ENCODE measurements at places on chromosomes 2 and 18.

DNA sequence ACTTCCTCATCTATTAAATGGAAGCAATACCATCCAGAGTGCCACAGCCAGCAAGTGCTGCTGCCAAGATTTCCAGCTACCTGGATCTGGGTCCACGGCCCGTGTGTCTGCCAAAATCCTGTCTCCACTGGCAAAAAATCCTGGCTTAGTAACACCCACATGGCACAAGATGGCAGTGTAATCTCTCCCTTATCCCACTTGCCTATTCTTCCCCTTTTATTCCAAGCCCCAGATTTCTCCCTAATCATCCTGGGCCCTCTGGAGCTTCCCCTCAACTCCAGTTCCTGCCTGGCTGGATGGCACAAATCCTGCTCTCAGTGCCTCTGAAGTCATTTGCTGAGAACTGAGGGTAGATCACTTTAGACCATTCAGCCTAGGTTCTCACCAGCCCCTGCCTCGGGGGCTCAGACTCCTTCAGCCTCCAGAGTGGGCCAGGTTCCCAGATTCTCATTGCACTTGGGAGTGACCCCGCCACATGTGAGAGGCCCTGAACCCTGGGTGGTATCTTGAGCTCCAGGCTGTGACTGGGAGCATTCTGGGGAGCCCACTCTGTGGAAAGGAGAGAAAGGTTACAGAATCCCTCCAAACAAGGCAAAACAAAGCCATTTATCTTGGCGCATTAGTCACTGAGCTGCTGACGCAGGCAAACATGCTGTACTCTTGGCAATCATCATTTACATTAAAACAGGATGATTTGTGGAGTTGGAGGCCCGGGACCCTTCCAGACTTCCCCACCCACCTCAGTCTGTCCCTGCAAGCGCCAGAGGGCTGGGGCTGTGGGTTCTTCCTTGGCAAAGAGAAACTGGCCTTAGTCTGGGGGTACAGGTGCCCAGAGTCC is 325.8 kb downstream of the DYSF start:
- H3K4me3 ChIP-seq, result no peak overlapping the region
- H3K4me1 ChIP-seq, result no peaks in the 10 kb centered on the region
- H3K36me3 ChIP-seq, result no peaks in the 10 kb centered on the region
- DNase-seq, result no peak
- no peak overlapping the region for H3K27ac ChIP-seq
- H3K27me3 ChIP-seq, result peaks cover 45% of the 10 kb centered on the region

DNA sequence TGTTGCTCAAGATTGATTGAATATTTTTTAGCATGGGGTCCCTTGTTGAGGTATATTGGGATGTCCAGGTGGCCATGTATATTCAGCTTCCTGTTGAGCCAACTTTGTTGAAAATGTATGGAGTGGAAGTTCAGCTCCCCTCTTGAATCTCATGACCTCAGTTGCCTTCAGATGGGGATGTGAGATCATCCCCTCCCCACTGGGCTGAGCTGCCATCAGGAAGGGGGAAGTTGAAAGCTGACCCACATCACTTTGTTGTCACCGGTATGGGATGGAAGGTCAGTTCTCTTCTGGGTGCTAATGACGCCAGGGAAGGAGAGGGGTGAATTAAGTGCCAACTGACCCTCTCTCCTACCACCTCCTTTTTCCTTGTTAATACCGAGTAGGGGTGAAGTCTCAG is 33.9 kb downstream of the ACOXL start:
- H3K36me3 ChIP-seq, result no peaks in the 10 kb centered on the region
- no peak overlapping the region for H3K4me3 ChIP-seq
- H3K27me3 ChIP-seq, result peaks cover 84% of the 10 kb centered on the region
- H3K27ac ChIP-seq, result no peak overlapping the region

- no peak for DNase-seq
- H3K27ac ChIP-seq, result no peak overlapping the region
- H3K4me3 ChIP-seq, result no peak overlapping the region
- H3K36me3 ChIP-seq, result no peaks in the 10 kb centered on the region
- H3K27me3 ChIP-seq, result peaks cover 14% of the 10 kb centered on the region
These were observed 570.8 kb downstream of the GALR1 start for GRCh38 chr18:77820472-77820871.

- H3K4me3 ChIP-seq, result no peak overlapping the region
- H3K4me1 ChIP-seq, result peaks cover 10% of the 10 kb centered on the region
These were observed 3.7 kb downstream of the NPPC start for GRCh38 chr2:231922311-231923009.

DNA sequence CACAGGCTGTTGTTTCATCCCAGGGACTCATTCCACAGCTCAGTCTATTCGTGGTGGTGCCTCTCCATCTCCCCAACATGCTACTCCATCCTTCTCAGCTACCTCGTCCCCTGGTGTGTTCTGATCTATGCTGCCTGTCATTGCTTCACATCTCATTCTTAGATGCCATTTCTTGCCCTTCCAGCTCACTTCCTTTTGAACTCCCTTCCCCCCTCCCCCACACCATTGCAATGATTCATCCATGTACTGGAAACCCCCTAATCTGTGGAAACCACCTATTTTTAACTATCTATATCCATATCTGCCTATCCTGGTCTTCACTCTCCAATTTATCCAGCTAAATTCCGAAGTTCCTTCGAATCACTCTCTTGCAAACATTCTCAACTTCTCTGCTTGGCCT is 65.7 kb upstream of the PARD3B start:
- H3K27me3 ChIP-seq, result no peaks in the 10 kb centered on the region
- peaks cover 3% of the 10 kb centered on the region for H3K36me3 ChIP-seq
- H3K4me1 ChIP-seq, result no peaks in the 10 kb centered on the region

GRCh38 chr2:201275990-201276389 is 15.7 kb downstream of the CASP8 start:
- DNase-seq, result no peak
- H3K4me3 ChIP-seq, result no peak overlapping the region
- peaks cover 94% of the 10 kb centered on the region for H3K36me3 ChIP-seq
- peak overlapping the region; percentile 72 for H3K27ac ChIP-seq
- no peaks in the 10 kb centered on the region for H3K27me3 ChIP-seq

DNA sequence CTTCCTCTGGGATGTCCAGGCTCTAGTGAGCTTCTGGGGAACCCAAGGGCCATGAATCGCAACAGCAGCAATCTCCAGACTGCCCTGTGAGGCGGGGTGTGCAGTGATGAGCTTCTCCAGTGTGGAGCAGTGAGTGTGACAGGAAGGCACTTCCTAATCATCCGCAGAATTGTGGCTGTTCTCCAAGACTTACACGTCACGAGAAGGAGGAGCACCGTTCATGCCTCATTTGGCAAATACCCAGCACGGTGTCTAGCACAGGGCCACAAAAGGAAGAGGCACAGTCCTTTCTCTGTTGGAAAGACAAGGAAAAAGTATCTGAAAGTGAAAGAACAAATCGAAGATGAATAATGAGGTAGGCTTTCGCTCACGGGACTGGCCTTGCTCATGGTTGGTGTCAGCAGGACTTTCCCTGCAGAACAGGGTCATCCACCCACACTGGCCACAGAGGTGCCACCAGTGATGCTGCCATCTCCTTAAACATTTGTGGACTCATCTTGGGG is 125.1 kb upstream of the HAAO start:
- no peak overlapping the region for H3K27ac ChIP-seq
- peaks cover 6% of the 10 kb centered on the region for H3K4me1 ChIP-seq
- no peaks in the 10 kb centered on the region for H3K36me3 ChIP-seq

DNA sequence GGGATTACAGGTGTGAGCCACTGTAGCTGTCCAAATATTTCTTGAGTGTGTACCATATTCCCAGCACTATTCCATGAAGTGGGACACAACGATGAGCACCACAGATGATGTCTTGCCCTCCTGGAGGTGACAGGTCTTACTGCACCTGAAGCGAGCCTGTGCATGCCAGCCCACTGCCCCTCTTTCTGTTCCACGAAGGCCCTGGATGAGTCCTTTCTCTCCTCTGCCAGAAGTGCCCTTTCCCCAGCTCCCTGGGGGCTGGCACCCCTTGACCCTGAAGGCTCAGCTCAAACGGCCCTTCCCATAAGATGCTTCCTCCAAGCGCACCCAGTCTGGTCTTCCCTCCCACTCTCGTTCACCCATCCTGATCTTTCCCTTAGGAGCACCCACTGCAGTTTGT is 5.5 kb downstream of the ATP6V1B1 start:
- H3K36me3 ChIP-seq, result no peaks in the 10 kb centered on the region
- no peaks in the 10 kb centered on the region for H3K27me3 ChIP-seq
- H3K4me3 ChIP-seq, result no peak overlapping the region

DNA sequence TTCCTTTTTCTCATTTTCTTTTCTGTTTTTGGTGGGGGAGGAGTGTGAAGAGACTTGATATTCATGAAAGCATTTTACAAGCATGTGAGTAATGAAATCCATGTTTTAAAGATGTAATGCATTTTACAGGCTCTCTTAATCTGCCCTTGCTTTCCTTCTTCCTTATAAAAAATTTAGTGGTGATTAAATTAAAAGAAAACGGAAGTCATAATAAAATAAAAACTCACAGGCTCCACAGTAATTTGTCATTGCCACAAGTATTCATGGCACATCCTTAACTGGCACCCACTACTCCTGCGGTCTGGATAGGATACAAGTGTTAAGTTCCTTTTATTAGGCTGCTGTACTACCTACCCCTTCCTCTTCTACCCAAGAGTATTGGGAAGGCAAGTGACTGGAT is 241.2 kb downstream of the SLC4A3 start:
- H3K27ac ChIP-seq, result no peak overlapping the region
- no peaks in the 10 kb centered on the region for H3K36me3 ChIP-seq
- DNase-seq, result no peak
- no peaks in the 10 kb centered on the region for H3K27me3 ChIP-seq
- no peaks in the 10 kb centered on the region for H3K4me1 ChIP-seq

GRCh38 chr2:3320910-3321605 is 56.6 kb downstream of the EIPR1 start:
- H3K36me3 ChIP-seq, result peaks cover 8% of the 10 kb centered on the region
- H3K27me3 ChIP-seq, result no peaks in the 10 kb centered on the region
- H3K4me3 ChIP-seq, result no peak overlapping the region
- peaks cover 14% of the 10 kb centered on the region for H3K4me1 ChIP-seq
- no peak for DNase-seq

DNA sequence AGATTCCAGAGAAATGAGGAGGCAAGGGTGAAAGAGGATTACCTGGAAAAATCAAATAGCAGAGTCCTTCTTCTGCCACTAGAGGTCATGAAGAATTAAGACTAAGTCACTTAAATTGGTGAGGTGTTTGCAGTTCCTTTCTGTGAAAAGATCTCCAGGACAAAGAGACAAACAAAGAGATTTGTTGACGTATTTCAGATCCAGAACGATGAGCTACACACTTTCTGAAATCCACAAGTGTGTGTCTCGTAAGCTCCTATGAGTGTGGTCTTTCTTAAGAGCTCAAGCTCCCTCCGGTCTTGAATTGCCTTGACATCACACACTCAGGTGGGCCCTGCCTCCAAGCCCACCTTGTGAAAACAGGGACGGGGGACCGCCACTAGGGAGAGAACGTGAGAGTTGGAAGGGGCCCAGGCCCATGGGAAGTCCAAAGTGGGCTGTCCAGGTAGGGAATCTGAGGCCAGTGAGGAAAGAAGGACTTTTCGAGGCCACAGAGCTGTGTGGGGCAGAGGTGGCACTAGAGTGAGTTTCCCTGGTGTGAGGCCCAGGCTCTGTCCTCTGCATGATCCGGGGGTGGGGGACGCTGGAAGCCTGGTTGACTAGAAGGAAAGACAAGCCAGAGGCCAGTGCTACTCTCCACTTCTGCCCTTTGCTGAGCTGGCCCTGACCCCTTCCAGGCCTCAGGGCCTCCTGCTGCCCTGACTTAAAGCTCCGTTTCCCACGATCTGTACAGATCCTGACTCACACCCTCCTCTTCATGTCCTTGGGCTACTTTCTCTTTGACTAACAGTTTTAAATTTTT is 168.1 kb upstream of the NCK2 start:
- no peak for DNase-seq
- H3K27ac ChIP-seq, result peak overlapping the region; percentile 63
- H3K4me3 ChIP-seq, result no peak overlapping the region
- H3K27me3 ChIP-seq, result peaks cover 9% of the 10 kb centered on the region

DNA sequence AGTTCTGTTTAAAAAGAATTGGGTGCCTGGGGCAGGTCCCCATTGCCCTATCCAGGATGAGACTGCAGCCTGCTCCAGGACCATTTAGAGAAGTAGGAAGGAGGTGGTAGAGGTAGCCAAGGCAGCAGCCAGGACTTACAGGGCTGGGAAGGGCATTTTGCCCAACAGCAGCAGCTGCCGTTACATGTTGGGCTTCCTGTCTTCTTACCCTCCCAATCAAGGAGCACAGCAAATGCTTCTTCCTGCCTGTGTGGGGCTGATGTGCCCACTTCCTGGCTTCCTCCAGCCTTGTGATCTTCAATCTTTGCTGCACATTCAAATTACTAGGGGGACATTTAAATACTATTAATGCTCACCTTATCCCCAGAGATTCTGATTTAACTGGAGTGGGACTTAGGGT is 112.0 kb downstream of the QPCT start:
- H3K27me3 ChIP-seq, result no peaks in the 10 kb centered on the region
- peaks cover 62% of the 10 kb centered on the region for H3K4me1 ChIP-seq
- peak overlapping the region; percentile 59 for H3K4me3 ChIP-seq
- peak overlapping the region; percentile 83 for H3K27ac ChIP-seq
- peaks cover 4% of the 10 kb centered on the region for H3K36me3 ChIP-seq

- DNase-seq, result no peak
- no peaks in the 10 kb centered on the region for H3K4me1 ChIP-seq
- no peak overlapping the region for H3K27ac ChIP-seq
- H3K36me3 ChIP-seq, result peaks cover 2% of the 10 kb centered on the region
These were observed 173.3 kb upstream of the ERBB4 start for GRCh38 chr2:212711856-212712255.

- no peaks in the 10 kb centered on the region for H3K36me3 ChIP-seq
- DNase-seq, result no peak
- H3K27ac ChIP-seq, result no peak overlapping the region
- peaks cover 51% of the 10 kb centered on the region for H3K27me3 ChIP-seq
- H3K4me3 ChIP-seq, result no peak overlapping the region
These were observed 170.2 kb downstream of the TPGS2 start for GRCh38 chr18:36658611-36659010.

- H3K36me3 ChIP-seq, result no peaks in the 10 kb centered on the region
- H3K4me1 ChIP-seq, result no peaks in the 10 kb centered on the region
- no peaks in the 10 kb centered on the region for H3K27me3 ChIP-seq
- no peak overlapping the region for H3K4me3 ChIP-seq
- DNase-seq, result no peak
These were observed 87.3 kb upstream of the NCKAP5 start for GRCh38 chr2:133655610-133656009.

DNA sequence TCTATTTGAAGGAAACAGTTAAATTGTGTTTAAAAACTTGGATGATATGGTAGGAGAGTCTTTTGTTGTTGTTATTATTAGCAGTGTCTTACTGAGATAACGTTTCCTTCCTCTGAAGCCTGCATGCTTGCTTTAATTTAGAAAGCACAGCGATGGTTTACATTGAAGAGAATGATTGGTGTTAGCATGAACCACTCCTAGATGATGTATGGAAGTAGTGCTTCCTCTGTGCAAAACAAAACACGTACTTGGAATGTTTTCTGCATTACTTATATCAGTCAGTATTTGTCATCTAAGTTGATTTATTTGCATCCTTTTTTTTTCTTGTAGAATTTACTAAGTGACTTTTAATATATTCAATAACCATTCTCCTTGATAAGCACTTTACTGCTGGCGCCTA is 89.0 kb downstream of the UGGT1 start:
- no peaks in the 10 kb centered on the region for H3K27me3 ChIP-seq
- H3K4me3 ChIP-seq, result no peak overlapping the region
- H3K4me1 ChIP-seq, result no peaks in the 10 kb centered on the region
